ENCODE measurements at places on chromosomes 5 and 9. TPM values are rescaled to one million over a fixed set of nuclear protein-coding genes. Genes with fewer than 3 reads are reported as not detected.

GRCh38 chr5:88488130-88488529 lies 219.5 kb upstream of the TMEM161B start:
- no peak for DNase-seq

- no peak for DNase-seq
These were observed 12.5 kb upstream of the CARD9 start for GRCh38 chr9:136386018-136386417.

- no peak for DNase-seq
These were observed 11.4 kb downstream of the LAMC3 start for GRCh38 chr9:131020388-131020787.

- DNase-seq = no peak
These were observed 76.8 kb downstream of the MVB12B start for GRCh38 chr9:126403397-126403796.

DNA sequence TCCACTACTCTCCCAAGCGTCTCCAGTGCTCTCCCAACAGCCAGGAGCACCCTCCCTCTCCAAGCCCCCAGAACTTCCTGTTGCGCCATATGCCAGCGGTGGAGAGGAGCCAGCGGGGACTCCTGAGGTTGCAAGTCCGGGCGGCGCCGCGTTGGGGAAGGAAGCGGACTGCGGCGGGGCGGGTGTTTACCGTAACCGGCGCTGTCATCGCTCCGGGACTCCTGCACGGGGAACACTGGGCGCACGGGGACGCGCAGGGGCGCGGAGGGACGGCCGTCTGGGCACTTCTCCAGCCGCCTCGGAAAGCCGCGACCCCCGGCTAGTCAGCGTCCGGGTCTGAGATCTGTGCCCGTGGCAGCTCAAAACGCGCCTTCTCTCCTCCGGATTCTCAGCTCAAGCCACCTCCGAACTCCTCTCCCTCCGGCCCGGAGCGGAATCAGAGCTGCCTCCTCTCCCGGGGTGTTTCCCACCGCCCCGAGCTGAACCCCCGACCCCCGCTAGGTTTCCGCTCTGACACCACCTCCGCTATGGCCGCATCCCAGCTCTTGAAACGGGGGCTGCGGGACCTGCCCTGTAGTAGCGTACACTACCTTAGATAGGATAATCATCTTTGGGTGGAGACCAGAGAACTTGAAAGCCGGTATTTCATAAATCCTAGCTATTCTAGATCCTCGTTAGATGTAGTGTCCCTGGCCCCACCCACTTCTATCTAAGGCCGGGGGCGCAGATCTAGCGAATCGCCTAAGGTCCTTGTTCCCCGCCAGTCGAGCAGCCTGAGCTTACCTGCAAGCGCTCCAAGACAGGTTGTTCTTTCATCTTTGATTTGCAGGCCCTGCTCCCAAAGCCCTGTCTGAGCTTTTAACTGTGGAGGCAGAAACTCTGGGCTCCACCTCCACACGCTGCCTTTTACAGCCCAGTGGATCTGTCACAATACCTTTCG lies at the start of gene TRPM6:
TRPM6 (minus strand) TSS at position 881 of the 940 bp plus-strand sequence; CDS start at position 816, 65 bp downstream.
- DNase-seq = peak; percentile 37

GRCh38 chr5:93791518-93791972 lies 50.1 kb upstream of the POU5F2 start:
- DNase-seq = no peak

GRCh38 chr9:137286975-137287383 lies 9.5 kb downstream of the TOR4A start:
- peak; percentile 55 for DNase-seq

DNA sequence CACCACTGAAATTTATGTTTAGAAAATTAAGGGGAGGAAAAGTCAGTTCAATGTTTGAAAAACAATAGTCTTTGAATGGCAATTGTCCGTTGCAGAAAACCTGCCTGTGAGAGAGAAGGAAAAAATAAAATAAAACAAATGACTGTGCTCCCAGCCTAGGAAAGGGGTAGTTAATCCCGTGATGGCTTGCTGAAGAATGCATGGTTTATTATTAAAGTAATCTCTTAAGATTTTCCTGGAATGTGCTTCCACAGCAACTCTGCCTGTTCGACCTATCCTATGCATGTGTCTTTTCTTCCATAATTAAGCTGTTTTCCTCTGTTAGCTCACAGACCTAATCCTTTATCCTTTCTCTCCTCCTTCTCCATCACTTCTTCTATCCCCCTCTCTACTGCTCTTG lies 2.4 kb upstream of the DAB2 start:
- no peak for DNase-seq

GRCh38 chr5:180135128-180135955 lies 63.8 kb upstream of the RNF130 start:
- peak; percentile 12 for DNase-seq

- DNase-seq = peak; percentile 59
These were observed 49.0 kb upstream of the DPYSL3 start for GRCh38 chr5:147558826-147559225.

GRCh38 chr5:132456296-132456986 lies 34.1 kb downstream of the IRF1 start:
- DNase-seq = no peak

DNA sequence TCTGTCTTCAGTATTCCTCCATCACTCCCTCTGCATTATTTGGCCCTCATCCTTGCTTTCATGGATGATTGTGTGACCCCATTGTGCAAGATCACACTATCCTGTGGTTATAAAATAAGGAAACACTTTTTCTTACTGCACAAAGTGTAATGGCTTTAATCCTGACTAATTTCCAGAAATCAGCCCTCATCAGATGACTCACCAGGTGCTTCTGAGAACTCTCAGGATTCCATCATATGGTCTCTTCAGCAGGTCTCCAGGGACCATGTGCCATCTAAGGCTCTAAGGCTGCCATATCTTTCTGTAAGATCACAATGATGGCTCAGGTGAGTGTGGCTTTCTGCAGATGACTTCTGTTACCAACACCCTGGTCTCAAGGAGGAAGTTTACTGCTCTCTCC lies 27.3 kb upstream of the FER start:
- no peak for DNase-seq

- no peak for DNase-seq
These were observed 104.1 kb downstream of the ROR2 start for GRCh38 chr9:91845879-91846278.

The RC3H2 gene
- 9.8 TPM for total RNA-seq

The CA9 gene
- total RNA-seq = 11.6 TPM
